ENCODE measurements at places on chromosomes 12 and 14. TPM values are rescaled to one million over a fixed set of nuclear protein-coding genes. Genes with fewer than 3 reads are reported as not detected.

DNA sequence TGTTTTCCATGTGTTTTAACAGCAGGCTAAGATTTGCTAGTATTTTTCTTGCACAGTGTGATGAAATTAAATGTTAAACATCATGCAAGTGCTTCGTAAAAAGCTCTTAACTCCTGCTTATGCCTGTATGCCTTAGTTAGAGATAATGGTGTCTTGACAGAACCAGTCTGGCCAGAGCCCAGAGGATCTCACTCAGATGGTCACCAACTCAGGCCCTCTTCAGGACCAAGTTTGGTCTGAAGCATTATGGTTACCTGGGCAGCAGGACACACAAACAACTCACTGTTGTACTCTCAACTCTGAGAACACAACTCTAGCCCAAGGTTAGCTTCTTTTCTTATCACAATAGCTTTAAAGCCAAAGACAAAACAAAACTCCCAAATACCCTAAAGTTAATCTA lies 115.4 kb downstream of the KIF21A start:
- DNase-seq: no peak

DNA sequence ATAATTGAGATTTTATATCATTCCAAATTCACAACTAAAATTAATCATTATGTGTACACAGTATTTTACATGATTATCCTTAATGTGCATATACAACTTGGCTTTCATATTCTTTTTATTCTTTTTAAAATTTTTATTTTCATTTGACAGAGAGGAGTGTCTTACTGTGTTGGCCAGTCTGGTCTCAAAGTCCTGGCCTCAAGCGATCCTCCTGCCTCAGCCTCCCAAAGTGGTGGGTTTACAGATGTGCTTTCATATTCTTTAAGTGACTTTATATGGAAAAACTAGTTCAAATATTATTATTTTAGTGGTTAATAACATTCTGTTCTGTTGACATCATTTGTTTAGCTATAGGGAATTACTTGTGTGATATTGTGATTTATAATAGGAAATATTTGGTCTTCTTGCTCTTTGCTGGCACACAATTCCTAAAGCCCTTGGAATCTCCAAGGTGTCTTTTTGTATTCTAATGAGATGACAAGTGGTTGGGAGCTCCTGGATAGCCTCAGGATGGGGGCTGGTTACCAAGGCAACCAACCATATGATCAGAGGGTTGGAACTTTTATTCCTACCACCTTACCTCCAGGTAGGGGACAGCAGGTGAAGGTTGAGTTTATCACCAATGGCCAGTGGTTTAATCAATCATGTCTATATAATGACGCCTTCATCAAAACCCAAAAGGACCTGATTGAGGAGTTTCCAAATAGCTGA lies 16.0 kb upstream of the ZNF410 start:
- no peak for DNase-seq

The DHRS2 gene
- total RNA-seq: 5,493 TPM

The ABCD4 gene
- total RNA-seq: 22.9 TPM

- no peak for DNase-seq
Measured at GRCh38 chr14:61467296-61467695, 145.9 kb downstream of the PRKCH start.

The PPP4R4 gene
- total RNA-seq: 2.0 TPM

DNA sequence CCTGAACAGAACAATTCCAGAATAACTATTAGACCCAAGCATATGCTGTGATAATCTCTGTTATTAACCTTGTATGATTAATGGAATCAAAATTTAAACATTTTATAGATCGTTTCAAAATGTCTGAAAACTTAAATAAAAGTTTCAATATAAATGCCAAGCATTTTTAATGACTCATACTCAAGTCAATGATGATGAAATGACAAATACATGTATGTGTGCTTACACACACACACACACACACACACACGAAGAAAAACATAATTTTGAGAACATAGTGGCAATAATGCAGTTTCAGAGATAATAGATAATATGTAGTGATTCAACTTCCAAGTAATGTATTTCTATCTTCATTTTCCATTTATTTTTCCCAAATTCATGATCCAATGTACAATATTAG lies 384.9 kb upstream of the FOXG1 start:
- DNase-seq: no peak

GRCh38 chr12:131340616-131341210 lies 370.2 kb upstream of the SFSWAP start:
- DNase-seq: no peak

The NGDN gene
- total RNA-seq: 78.0 TPM

DNA sequence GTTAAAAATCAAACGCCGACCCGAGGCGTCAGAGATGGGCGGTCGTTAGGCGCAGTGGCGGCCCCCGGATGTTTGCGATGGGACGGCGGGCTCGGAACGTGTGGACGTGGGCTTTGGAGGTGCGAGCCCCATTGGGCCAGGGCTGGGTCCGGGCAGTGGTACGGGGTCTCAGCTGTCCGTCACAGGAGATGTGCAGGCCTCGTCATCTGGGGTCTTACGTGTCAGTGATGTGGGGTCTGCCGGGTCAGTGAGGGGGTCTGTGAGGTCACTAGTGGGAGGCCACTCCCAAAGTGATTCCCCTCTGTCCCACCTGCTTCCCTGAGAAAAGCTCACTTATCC lies 21.6 kb upstream of the CHFR start:
- no peak for DNase-seq

GRCh38 chr14:90607141-90607540 lies 209.1 kb downstream of the TTC7B start:
- no peak for DNase-seq
